ENCODE measurements at places on chromosomes 3 and 15.

DNA sequence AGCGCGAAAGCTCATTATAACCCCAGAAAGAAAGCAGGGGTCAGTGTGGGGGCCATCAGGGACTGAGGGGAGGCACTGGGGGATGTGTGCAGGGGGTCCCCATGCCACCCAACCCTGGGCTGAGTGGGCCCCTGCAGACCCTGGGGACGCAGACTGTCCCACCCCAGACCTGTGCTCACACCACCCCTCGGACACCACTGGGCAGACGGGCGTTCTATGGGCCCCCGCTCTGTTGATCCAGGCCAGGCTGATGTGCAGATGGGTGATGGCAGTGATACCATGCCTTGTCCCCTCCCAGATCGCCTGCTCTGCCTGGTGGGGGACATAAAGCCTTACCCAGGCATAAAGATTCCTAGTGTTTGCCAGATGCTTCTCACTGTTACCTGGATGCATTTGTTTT lies 259.7 kb upstream of the TLE3 start:
- no peak for DNase-seq

- DNase-seq = no peak
Measured at GRCh38 chr15:78335985-78336384, 4.2 kb upstream of the CRABP1 start.

- DNase-seq = peak; percentile 11
Measured at GRCh38 chr15:58545307-58546065, 113.7 kb downstream of the LIPC start.

- no peak for DNase-seq
Measured at GRCh38 chr15:49423021-49423420, at the start of gene FGF7. FGF7 (plus strand) TSS chr15:49423242; CDS start chr15:49424298, 1,056 bp downstream.

- DNase-seq = no peak
Measured at GRCh38 chr3:197527569-197527968, 28.2 kb downstream of the BDH1 start.

DNA sequence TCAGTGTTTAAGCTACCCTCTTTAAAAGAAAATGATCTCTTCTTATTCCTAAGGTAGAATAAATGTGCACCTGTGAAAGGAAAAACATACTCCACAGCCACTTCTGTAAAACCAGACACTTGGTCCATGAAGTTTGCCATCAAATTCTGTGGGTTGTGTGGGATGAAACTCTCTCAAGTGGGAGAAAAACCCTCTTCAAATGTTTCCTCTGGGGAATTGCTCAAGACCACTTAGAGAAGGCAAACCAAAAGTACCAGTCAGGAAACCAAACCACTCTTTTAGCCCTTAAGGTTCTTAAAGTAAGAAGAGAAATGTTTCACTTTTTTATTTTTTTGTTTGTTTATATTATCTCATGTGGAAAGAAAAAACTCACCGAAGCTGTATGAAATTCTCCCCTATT lies 1.2 kb downstream of the COL8A1 start:
- no peak for DNase-seq

DNA sequence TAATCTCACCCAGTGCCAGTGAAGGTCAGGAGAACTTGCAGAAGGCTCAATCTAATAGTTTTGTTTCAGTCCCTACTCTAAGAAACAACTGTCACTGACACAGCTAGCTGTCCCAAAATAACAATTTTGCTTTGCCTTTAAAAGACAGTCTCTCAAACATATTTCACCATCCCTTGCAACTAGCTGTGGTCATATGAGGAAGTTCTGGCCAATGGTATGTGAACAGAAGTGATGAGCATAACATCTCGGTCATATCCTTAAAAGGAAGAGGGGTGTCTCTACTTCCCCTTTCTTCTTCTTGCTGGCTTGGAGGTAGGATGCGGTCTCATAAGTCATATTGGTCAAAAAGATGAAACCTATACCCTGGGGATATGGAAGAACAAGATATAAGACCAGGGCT lies 198.1 kb downstream of the NEK10 start:
- no peak for DNase-seq

DNA sequence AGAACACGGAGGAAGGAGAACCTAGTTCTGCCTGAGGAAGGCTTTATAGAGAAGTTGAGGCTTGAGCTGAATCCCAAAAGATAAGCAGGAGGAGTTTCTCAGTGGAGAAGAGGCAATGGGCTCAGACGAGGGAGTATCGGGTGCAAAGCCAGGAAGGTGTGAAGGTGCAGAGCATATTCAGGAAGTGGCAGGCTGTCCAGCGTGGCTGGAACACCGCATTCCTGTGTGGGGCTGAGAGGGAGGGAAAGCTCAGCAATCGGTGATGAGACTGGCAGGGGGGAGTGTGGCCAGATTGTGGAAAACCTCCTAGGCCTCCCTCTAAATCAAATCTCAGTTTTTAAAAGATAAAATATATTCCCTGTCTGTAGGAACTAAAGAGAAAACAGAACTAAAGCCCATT lies 63.0 kb downstream of the ARHGAP31 start:
- no peak for DNase-seq

- DNase-seq = no peak
Measured at GRCh38 chr15:71430782-71431181, 315.5 kb downstream of the THSD4 start.

DNA sequence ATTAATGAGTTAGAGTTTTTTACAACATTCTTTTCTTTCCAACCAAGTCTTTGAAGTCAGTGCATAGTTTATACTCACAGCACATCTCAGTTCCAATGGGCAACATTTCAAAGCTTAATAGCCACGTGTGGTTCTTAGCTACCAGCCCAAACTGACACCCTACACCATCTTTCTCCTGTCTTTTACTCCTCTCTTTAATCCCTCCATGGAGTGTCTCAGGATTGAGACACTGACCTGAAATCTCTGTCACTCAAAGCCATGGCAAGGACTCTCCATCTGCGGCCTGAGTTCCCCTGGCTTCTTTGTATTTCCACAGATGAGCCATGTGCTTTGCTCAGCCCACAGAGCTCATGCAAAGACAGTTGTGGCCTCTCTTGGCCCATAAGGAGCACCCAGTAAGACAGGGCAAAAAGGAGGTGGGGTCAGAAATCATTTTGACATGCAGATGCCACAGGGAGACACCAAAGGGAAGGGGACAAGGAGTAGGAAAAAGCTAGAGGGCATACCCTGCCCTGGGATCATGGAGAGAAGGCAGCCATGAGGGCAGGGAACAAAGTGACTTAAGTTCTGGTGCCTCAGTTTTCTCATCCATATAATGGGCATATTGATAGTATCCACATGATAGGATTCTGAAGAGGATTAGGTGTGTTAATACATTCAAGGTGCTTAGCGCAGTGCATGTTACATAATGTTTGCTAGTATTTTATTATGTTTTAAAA lies 493.6 kb upstream of the PROK2 start:
- no peak for DNase-seq

- no peak for DNase-seq
Measured at GRCh38 chr3:127800508-127800907, 21.8 kb downstream of the MGLL start.

GRCh38 chr3:71509066-71509465 lies 74.5 kb downstream of the FOXP1 start:
- no peak for DNase-seq

DNA sequence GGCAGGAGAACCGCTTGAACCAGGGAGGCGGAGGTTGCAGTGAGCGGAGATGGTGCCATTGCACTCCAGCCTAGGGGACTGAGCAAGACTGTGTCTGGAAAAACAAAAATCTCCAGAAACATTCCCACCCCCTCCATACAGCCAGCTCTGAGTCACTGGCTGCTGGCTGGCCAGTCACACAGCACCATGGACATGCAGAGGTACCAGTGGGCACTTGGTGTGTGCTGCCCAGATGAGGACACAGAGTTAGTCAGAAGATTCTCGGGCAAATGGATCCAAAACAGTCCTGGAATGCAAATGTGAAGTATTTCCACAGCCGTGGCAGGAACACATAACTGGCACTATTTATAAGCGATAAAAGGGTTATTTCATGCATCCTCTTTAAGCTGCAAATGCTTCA lies 44.6 kb downstream of the BDH1 start:
- DNase-seq = no peak

Measured in activated T-cell treated with anti-CD3 and anti-CD28 coated beads for 4 hours (primary cell).